ENCODE measurements at places on chromosomes 7 and 10. TPM values are rescaled to one million over a fixed set of nuclear protein-coding genes. Genes with fewer than 3 reads are reported as not detected.

- ATAC-seq: peak; percentile 2
Measured at GRCh38 chr10:129467359-129468064, 471 bp downstream of the MGMT start.

DNA sequence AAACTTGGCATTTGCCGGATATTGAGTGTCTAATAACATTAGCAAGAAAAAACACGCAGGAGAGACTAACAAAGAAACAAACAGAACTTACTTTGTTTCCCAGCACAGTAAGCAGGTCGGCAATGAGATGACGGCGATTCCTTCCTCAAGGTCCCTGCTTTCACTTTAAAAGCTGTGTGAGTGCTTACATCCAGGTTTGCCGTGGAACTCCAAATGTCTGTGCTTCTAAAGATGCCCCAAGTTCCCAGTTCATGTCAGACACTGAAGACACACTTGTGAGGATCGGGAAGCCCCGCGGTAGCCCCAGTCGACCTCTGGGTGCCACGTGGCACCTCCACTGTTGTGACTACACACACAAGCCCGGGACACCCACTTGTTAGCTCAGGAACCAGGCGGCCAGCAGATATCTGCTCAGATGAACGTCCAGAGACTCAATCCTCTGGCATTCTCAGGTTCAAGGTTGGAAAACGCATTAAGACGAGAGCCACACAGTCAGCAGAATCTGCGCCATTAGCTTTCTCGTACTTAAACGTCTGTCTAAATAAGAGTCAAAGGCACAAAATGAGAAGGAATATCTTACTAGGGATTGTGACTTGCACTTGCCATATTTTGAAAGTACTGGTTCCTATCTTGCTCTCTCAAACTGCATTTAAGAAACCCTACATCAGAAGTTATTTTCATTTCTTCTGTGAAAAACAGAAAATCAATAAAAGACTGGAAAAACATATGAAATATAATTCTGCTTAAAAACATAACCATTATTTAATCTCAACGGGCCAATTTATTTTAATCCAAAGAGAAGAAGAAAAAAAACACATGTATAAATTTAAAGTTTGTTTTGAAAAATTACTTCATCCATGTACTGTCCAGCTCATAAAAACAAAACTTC, 207.6 kb upstream of the KLF14 start:
- ATAC-seq: peak; percentile 18

The KCNK18 gene
- total RNA-seq: not detected

GRCh38 chr10:125079091-125079600, 81.2 kb downstream of the CTBP2 start:
- ATAC-seq: no peak

DNA sequence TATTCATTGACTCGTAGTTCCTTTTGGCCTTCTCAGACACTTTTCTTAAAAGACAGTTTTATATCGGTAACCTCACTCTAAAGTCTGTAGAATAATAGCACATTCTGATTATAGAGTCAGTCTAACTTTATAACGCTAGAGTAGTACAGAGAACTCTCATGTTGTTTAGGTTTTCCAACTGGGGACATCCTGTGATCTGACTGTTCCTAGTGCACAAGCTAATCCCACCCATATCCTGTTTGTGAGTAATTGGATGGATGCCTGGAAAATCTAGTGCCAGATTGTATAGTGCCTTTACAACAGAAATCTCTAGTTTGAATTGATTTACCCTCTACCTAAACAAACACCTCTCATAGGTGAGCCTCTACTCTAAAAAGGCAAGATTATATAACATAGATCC, 107.4 kb downstream of the ZEB1 start:
- ATAC-seq: no peak

DNA sequence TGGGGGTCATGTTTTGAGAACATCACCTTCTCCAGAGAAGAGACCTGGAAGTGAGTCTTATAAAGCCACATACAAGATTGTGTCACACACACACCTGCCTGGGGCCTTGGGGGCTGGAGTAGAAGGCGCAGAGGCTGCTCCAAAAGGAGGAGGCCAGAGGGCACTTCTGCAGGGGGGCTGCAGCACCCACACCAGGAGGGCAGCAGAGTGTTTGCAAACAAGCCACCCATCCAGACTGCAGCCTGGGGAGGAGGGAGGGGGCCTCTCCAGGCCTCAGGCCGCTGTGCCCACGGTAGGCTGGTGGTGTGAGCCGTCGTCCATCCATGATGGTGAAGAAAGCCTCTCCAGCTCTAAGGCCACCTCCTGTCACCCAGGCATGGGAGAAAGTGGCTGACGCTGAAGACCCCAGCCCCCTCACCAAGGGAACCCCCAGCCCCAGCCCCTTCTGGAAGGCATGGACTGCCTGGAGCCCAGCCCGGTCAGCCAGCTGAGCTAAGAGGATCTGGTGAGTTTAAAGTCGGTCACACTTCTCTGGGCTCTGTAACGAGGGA, 77.5 kb downstream of the FOXL3 start:
- ATAC-seq: no peak

- no peak for ATAC-seq
Measured at GRCh38 chr7:338295-339061, 48.5 kb downstream of the FOXL3 start.

- no peak for ATAC-seq
Measured at GRCh38 chr10:53453196-53453595, 680.6 kb upstream of the MBL2 start.

The ARF5 gene
- total RNA-seq: 87.6 TPM

GRCh38 chr10:122477436-122477835, 16.1 kb downstream of the HTRA1 start:
- ATAC-seq: no peak

GRCh38 chr7:25720427-25720826, 431.6 kb upstream of the NFE2L3 start:
- no peak for ATAC-seq
